ENCODE measurements at places on chromosomes 12 and 14.

GRCh38 chr12:110928700-110929099 lies 8.3 kb upstream of the MYL2 start:
- no peak for DNase-seq

GRCh38 chr12:68455691-68456345 lies 123.7 kb upstream of the MDM1 start:
- DNase-seq = no peak

GRCh38 chr14:76019676-76020075 lies 34.1 kb downstream of the IFT43 start:
- DNase-seq = no peak

DNA sequence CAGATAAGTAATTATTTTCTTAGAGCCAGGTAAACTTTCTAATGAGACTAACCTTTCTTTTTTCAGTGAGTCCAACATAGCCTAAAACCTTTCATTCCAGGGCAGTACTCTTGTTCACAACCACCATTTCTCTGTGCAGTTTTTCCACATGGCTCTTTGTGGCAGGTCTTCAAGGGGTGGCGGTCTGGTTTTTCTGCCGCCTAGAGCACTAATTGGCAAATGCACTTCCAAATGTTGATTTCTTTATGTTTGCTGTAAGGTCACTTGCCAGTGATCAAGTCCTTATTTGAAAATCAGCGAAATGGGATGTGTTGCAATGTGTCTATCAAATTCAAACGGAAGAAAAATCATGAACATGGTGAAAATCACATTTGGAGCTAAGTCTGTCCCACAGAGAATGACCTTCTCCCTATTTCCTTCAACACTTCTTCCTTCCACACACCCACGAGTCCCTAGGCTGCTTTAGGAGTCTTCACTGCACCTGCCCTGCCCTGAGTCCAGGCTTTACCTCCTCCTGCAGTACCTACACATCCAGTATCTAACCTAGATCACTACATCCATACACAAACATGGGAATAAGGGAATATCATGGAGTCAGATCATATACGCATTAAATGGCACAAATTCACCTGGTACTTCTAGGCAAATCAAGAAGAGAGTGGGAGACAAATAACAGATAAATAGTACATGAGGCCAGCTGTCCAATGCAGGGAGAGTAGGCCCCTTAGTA lies 1.9 kb downstream of the SRGAP1 start:
- no peak for DNase-seq

GRCh38 chr12:132287391-132288238 lies 41.8 kb downstream of the GALNT9 start:
- no peak for DNase-seq

DNA sequence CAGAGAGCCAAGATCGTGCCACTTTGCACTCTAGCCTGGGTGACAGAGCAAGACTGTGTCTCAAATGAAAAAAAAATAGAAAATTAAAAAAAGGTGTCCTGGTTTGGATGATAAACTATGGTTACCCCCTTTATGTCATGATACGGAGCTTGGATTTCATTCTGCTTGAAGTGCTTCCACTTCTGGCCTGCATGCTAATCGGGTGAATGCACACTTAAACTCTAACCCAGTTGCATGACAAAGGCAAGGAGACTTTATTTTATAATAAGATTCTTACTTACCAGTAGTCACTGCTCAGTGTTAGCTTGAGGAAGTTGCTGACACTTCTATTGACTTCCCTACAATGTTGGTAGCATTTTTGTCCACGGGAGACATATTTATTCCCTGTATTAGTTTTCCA lies 24.3 kb downstream of the CFAP54 start:
- DNase-seq = no peak

GRCh38 chr12:1252758-1253157 lies 261.7 kb downstream of the ERC1 start:
- no peak for DNase-seq

GRCh38 chr14:103296987-103297386 lies 37.0 kb upstream of the EIF5 start:
- no peak for DNase-seq

- DNase-seq = no peak
Observed at GRCh38 chr14:72856530-72857266, 37.2 kb downstream of the DPF3 start.

DNA sequence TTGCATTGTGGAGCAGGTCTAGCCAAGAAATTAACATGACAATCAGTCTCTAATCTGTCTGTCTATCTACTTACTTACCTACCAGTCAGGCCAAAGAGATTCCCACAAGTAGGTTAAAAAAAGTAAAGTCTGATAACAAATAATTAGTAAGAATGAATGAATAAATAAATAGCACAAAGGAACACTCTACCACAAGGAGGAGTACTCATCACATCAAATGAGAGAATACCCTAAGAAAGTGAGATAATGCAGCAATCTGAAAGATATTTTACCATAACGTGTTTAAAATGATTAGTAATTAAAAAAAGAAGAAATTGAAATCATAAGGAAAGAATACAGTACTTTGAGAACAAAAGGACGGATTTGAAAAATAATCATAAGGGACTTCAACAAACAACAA lies 187.2 kb downstream of the SYNE2 start:
- DNase-seq = no peak
